HFFc6 (cell line): ENCODE measurements at places on chromosomes 5 and 9. TPM values are rescaled to one million over a fixed set of nuclear protein-coding genes. Genes with fewer than 3 reads are reported as not detected.

- DNase-seq, result no peak
Observed at GRCh38 chr5:24208686-24209106, 436.1 kb downstream of the CDH10 start.

- no peak for DNase-seq
Observed at GRCh38 chr5:131536211-131536826, 98.7 kb downstream of the RAPGEF6 start.

GRCh38 chr9:76878933-76879332, 27.0 kb downstream of the PRUNE2 start:
- DNase-seq, result no peak

DNA sequence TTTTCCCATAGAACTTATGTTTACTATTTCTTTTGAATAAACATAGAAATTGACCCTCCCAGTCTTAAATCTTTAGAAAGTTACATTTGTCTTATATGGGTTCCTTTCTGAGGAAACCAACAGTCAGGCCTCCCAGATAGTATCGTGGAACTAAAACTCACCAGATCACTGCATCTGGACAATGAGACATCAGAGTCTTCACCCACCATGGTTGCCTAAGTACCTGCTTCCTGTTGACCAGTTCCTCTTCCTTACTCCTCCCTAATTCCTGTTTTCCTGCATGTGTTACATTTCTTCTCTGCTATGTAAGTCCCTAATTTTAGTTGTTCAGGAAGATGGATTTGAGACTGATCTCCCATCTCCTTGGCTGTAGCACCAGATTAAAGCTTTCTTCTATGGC, 462.2 kb downstream of the DIRAS2 start:
- DNase-seq, result no peak

DNA sequence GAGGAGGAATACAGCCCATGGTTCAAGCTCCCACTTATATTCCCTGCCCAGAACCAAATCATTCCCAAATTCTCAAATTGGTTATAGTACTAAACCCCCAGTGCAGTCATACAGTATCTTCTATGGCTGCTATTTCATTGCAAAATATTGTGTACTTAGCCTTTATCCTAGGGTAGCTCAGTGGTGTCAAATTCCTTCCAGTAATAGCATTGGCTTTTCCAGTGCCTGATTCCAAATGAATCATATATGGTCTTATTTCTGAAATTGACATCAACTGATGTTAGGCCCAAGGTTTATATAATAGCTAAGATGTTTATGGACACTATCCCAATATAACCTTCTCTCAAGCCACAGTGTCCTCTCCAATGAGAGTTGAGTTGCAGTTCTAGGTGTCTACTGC, 256.7 kb downstream of the NDUFS4 start:
- DNase-seq, result no peak

GRCh38 chr5:81700166-81700565, 50.7 kb downstream of the SSBP2 start:
- DNase-seq, result no peak

DNA sequence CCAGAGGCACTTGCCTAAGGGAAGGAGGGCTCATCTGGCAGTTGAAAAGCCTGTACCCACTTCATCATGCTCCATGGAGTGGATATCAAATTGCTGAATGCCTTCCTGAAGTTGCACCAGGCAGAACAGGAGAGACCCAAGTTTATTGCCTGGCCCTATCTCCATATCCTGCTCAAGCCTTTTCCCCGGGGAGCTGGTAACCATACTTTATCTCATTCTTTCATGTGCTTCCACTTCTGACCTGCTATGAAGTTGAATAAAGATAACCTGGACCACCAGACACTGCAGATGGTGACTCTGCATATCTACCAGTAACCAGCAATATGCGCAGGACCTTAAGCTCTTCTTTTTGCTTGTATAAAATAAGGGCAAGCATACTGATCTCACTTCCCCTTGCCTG, 1397.5 kb upstream of the CDH6 start:
- no peak for DNase-seq

The SPATA31E1 gene
- total RNA-seq, result not detected in 3 replicates
